Smooth muscle cell of the pulmonary artery (primary cell): ENCODE measurements at places on chromosomes 1 and 21. TPM values are rescaled to one million over a fixed set of nuclear protein-coding genes. Genes with fewer than 3 reads are reported as not detected.

The CADM3 gene
- 0.07 and 0.33 TPM in 2 replicates for total RNA-seq

The SFN gene
- total RNA-seq = 0.20 and 1.2 TPM in 2 replicates

The IL6R gene
- total RNA-seq = 4.9 and 12.6 TPM in 2 replicates

The DNM3 gene
- total RNA-seq = 0.76 and 0.78 TPM in 2 replicates

The RPE65 gene
- total RNA-seq = not detected in 2 replicates
